ENCODE measurements at places on chromosomes 12 and 14.
A peak's percentile ranks its signal among the peaks of the same experiment; 100 is the strongest.

DNA sequence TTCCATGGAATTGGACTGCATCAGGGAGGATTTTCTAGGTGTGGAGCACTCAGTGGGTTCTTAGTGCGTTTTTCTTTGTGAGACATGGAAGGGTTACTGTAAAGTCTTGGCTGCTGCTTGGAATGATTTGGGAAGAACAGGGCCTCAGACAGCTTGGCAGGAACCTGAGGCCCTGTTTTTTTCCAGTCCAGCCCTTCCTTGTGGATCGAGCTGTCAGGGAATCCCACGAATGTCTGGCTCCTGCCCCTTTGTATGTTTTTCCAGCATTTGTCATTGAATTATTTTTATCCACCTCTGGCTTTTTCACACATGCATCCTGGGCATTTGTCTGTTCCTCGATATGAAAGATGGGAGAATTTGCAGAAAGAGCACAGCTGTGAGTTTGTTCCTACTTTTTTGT is 158.5 kb downstream of the TGFB3 start:
- DNase-seq, result no peak

DNA sequence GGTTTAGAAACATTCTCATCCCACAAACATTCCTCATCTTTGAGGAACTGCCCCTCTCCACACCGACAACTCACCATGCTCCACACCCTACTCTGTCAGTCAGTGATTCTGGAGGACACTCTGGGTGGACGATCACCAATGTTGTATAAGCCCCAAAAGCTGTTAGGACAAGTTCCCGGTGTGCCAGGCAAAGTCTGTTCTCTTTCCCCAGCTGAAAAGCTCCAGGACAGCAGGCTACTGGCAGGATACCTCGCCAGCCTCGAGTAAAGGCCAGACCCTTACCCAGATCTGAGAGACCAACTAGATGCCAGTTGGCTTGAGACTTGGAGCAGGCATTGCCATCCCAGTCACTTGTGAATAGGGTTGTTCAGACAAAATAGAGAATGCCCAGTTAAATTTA is 12.0 kb downstream of the KRT5 start:
- no peak for DNase-seq

GRCh38 chr12:108840605-108841332 is 16.6 kb downstream of the SSH1 start:
- DNase-seq, result no peak

- DNase-seq, result no peak
These were observed 58.2 kb upstream of the STRN3 start for GRCh38 chr14:31084385-31084784.

GRCh38 chr12:49349266-49349665 is 2.6 kb downstream of the DNAJC22 start:
- no peak for DNase-seq

DNA sequence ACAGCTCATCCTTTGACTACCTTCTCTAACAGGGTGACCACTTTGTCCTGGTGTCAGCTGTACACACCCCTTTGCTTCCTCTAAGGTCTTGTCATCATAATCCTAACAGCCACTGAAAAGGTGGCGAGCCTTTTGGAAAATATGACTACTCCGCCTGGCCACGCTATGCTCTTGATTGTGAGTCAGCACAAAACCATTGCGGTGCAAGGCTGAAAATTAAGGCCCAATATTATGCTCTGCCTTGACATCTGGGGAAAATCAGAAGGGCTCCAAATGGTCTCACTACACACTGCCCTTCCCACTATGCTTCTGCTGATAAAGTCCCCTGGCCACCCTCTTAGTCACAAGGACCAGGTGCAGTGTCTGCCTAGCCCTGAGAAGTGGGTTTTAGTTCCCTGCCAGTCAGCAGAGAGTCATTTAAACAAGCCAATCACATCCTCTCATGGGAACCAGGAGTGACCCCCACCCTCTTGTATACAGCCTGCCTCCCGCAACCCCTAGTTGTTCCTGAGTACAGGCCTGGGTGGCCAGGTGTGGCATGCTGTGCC is 34.3 kb downstream of the FGD6 start:
- DNase-seq, result no peak

DNA sequence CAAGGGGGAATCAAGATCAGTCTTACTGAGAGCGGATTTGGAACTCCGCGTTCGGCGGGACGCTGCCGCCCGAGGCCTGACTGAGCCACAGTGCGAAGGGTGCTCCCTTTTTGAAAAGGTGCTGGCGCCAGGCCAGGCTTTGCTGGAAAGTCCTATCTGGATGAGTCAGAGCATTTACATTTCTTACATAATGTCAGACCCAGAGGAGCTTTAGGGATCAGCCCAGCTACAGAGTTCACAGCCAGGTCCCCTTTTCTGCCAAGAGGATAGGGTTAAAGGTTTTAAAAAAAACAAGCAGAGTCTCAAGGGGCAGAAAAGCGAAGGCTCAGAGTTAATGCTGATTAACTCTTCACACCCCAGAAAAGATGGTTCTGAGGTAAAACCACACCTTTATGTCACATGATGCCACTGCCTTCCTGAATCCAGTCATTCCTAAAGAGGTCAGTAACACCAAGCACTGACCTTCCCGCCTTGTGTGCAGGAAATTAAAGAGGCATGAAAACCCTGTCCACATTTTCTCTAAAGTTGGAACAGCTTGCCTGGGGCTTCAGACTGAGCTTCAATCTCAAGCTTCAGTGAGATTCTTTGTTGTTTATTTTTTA is 11.7 kb upstream of the FBXL14 start:
- DNase-seq, result peak; percentile 47

All from activated CD4-positive, CD25-positive, alpha-beta regulatory T cell (primary cell).